ENCODE measurements at places on chromosomes 11 and 22.

DNA sequence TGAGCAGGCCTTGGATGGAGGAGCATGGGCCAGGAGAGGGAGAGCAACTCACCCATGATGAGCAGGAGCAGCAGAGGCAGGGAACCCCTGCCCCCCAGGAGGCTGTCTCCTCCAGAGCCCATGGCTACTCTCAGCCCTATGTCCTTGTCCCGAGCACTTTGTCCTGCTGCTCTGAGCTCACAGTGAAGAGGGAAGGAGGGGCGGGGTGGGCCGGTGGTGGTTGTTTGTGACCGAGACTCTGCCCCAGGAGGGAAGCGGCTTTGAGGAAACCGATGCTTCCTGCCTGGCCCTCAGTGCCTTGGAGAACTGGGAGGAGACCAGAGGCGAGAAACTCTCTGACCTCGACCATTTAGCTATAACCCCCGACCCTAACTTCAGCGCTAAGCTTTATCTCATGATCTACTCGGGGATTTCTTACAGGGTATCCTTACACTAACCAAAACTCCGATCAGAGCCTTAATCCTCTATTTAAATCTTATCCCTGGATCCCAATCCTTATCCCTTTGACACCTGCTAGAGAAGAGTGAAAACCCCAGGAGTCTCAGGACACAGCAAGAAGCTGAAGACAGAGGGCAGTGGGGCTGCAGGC lies at the start of gene ROBO4:
Gene ROBO4 (minus strand): TSS at position 192 of the 589 bp plus-strand sequence. CDS start 70 bp downstream, at position 122.
- no peak for DNase-seq

- DNase-seq = no peak
Observed at GRCh38 chr11:10752061-10752460, 1.0 kb downstream of the CTR9 start.

- no peak for DNase-seq
Observed at GRCh38 chr22:42022162-42022847, 23.7 kb downstream of the WBP2NL start.

DNA sequence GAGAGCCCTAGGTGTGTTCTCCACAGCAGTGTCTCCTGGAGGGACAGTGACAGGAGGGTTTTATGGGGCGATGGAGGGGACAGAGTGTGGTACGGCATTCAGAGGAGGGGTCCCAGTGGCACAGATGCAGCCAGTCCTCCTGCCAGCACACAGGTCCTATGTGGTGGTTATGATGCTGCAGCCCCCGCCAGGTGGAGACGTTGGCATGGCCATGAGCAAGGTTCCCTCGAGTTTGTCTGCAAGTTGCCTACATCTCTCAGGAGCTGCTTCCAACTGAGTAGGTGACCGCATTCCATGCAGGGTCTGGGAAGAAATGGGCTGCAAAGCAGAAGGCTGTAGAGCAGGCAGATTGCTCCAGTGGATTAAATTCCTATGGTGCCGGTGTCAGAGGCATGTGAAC lies 646.0 kb downstream of the TBC1D22A start:
- DNase-seq = no peak

DNA sequence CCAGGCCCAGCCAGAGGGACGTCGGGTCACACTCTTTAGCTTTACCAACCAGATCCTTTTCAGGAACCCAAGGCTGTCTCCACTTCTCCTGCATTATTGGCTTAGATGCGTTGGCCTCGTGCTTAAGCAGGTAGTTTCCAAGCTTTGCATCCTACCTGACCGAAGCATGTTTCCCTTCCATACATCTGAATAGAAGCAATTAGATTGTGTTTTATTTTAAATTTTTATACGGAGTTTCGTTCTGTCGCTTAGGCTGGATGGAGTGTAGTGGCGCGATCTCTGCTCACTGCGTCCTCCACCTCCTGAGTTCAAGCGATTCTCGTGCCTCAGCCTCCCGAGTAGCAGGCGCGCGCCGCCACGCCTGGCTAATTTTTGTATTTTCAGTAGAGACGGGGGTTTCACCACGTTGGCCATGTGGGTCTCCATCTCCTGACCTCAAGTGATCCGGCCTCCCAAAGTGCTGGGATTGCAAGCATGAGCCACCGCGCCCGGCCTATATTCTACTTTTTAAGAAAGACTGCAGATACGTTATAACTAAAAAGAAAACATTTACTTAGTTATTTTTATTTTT lies 677 bp downstream of the DYNC2H1 start:
- DNase-seq = no peak

- no peak for DNase-seq
Observed at GRCh38 chr22:38338772-38339379, 21.6 kb upstream of the CSNK1E start.

DNA sequence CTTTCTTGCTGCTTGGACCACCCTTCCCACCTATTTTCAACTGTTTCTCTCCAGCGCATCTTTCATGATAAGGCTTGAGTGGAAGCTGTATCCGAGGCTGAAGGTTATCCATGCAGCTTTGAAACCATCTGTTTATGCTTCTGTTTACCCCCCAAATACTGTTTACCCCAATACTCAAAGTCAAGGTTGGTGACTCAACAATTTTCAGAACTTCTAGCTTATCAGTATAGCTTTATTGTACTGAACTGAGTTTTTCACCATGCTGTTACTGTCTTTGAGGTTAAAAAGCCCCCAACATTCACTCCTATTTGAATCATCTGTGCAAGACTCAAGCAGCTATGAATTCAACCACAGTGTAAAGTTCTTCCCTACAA lies 1.1 kb upstream of the CABIN1 start:
- DNase-seq = no peak

GRCh38 chr11:124583781-124584180 lies 14.0 kb downstream of the OR8A1 start:
- no peak for DNase-seq

DNA sequence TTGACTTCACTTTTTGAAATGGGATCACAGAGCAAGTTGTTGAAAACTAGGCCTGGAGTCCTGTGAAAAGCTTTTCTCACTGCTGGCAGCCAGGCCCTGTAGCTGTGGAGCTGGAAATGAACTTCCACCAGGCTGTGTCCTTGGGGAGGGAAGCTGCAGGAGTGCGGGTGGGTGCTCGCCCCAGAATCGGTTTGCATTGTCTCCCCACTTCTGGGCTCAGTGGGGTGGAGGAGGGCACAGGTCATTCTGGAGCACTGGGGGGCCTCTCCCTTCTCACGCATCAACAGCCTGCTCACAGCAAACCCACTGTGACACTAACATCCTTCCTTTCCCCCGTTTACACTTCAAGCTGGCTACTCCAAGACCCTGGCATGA lies 15.2 kb downstream of the GLB1L2 start:
- DNase-seq = no peak

GRCh38 chr22:19626666-19627065 lies 87.6 kb upstream of the SEPTIN5 start:
- no peak for DNase-seq

DNA sequence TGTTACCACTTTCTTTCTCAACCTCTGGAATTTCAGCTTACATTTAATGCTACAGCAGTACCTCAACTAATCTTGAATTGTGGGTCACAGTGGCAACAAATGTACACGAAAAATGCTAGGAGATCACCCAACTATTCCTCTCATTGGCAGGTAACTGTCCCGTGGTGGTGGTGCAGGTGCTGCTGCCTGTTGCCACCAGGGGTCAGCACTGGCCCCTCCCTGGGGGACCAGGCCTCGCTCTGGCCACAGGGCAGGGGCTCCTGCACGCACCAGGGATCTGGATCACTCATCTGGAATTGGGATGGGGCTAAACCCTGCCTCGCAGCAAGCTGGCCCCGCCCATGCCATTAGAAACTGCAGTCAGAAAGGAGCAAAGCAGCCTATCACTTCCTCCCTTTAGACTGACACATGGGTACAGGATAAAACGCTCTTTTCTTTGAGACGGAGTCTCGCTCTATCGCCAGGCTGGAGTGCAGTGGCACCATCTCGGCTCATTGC lies 6.9 kb upstream of the POLDIP3 start:
- DNase-seq = peak; percentile 30

GRCh38 chr11:10878408-10879214 lies 20.8 kb upstream of the ZBED5 start:
- DNase-seq = no peak

GRCh38 chr11:78533399-78533798 lies 41.3 kb downstream of the NARS2 start:
- DNase-seq = no peak

DNA sequence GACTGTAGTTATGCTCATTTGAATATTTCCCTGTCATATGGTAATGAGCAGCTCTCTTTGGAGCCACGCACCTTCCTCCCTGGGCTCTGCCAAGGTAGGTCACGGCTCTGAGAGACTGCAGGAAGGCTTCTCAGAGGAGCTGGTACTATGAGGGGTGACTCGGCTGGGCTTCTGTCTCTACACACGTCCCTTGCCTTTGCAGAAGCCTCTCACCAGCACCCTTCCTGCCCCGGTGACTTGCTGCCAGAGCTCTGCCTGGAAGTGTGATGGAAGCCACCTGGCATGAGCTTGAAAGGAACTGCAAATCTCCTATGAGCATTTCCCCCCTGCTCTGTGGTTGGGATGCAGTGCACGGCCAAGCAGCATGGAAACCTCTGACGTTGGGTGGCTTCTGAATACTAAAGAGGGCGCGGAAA lies 74.2 kb downstream of the KIRREL3 start:
- no peak for DNase-seq

DNA sequence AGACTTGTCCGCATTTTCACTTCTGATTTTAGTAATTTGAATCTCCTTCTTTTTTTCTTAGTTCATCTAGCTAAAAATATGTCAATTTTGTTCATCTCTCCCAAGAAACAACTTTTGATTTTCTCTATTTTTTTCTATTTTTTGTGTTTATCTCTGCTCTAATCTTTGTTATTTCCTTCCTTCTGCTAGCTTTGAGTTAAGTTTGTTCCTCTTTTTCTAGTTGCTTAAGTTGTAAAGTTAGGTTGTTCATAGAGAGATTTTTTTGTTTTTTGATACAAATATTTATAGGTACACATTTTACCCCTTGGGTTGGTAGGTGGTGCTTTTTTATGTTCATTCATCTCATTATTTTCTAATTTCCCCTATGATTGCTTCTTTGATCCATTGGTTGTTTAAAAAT lies 22.1 kb upstream of the XKR3 start:
- no peak for DNase-seq

- no peak for DNase-seq
Observed at GRCh38 chr11:25242928-25243327, 746.1 kb downstream of the LUZP2 start.

DNA sequence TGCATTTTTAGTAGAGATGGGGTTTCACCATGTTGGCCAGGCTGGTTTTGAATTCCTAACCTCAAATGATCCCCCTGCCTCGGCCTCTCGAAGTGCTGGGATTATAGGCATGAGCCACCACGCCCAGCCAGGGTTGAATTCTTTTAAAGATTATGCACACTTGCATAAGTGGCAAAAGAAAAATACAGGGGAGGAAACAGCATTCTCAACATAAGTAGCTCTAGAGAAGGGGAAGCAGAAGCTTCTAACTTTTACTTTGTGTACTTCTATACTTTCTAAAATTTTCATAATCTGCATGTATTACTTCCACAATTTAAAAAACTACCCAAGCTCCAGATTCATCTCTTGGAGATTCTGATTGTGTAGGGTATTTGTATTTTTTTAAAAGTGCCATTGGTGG lies 108.0 kb downstream of the SLC1A2 start:
- DNase-seq = no peak

DNA sequence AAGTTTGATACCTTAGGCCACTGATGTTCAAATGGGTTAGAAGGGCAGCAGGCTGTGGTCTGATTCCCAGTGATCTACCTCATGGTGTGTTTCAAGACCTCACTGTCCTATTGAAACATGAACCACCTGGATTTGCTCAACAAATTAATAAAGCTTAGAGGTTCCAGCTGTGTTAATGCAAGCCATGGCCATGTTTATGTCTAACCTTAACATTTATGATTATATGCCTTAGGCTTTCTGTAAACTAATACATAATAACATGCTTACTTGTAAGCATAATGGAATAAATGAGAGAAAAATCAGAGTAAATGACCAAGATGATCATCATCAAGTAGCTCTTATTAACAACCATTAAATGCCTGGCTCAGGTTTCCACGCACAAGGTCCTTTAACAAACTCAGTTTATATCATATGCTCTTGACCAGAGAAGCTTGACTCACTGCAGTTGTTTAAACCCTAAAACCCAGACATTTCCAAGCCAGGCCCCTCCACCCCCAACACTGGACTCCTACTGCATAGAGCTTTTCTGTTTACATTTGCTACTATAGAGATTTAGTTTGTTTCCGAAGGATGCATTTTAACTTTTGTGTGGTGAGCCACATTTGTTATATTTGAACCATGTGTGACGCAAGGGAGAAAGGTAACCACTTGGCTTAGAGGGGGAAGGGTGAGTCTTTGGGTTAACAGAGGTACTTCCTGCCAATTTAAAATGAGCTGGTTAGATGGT lies 43.7 kb downstream of the KREMEN1 start:
- no peak for DNase-seq

- DNase-seq = no peak
Observed at GRCh38 chr22:40421941-40422340, 51.5 kb downstream of the SGSM3 start.

GRCh38 chr11:58301576-58301975 lies 33.5 kb upstream of the OR10W1 start:
- no peak for DNase-seq

DNA sequence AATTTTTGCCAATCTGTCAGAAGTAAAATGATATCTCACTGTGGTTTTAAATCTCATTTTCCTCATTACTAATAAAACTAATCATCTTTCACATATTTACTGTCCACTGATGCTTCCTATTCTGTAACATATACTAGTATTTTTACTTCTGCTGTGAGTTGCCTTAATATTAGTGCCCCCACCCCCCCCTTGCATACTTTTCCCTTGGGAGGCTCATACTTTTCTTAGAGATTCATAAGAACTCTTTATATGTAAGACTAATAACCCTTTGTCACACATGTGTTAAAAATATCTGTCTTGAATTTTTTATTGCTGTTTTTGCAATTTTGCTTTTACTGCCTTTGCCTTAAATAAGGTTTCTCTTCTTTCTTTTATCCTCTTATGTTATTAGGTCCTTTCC lies 87.2 kb downstream of the PHF21A start:
- DNase-seq = no peak

GRCh38 chr11:36467012-36467411 lies 43.1 kb downstream of the TRAF6 start:
- no peak for DNase-seq

DNA sequence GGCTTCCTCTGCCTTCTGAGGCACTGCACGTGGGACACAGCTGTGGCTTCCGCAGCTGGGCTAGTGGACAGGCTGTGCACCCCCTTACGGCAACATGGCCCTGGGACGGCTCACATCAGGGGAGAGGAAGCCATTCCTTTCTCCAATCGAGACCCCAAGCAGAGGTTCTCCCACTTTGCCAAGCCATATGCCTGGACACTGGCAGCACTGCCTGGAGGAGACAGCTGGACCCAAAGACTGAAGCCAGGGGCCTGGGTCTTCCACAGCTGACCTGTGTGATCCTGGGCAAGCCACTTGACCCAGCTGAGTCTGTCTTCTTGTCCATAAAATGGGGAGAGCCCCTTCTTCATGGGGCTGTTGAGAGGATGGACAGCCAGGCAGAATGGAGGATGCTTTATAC lies 65.4 kb downstream of the SHISAL1 start:
- DNase-seq = no peak

GRCh38 chr11:126129727-126130671 lies 67.3 kb upstream of the CDON start:
- no peak for DNase-seq

DNA sequence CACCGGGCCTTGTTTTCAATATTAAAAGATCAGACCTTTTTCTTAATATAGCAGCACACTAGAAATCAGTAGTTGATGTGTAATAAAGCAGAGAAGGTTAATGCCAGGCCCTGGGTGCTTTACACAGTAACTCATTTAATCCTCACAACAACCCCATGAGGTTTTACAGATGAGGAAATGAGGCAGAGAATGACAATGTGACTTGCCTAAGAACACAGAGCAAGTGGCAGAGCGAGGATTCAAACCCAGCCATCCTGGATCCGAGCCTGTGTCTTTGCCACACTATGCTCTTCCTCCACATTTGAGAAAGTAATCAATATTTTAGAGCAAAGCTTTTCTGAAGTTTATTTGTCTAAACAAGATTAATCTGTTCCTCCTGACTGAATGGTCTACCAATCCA lies 7.2 kb downstream of the JAML start:
- DNase-seq = no peak

Data from stimulated activated CD4-positive, alpha-beta T cell treated with anti-CD3 and anti-CD28 coated beads, Interleukin-1b, Interleukin-23, amount 100 ng/mL, for 1 hour (primary cell).